ENCODE measurements at places on chromosomes 5 and 9.

GRCh38 chr5:97089149-97089801 lies 53.1 kb downstream of the LIX1 start:
- DNase-seq = no peak

DNA sequence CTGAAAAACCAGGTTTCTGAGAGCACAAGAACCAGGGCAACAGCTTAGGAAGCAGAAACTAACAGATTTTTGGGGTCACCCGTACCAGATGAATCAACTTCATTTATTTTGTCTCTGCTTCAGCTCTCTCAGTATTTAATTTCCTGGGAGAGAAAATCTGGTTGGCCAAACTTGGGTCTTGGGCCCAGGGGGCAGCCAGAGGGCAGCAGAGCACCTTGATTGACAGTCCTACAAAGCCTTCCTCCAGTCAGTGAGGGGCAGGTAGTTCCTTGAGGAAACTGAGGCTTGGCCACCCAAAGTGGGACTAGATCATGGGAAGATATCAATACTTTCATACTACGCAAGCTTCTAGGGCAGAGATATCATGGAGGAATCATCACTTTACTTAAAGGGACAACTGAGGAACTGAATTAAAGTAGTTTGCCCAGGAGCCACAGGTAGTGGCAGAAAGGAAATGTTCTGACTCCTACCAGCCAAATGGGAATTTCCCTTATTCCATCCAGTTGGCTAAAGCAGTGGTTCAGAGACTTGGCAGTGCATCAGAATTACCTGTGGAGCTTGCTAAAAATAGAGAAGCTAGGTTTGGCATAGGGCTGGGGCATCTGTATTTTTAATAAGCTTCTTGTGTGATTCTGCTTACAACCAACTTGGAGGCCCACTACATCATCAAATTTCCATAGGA lies 21.5 kb upstream of the ARHGAP26 start:
- peak; percentile 25 for DNase-seq

DNA sequence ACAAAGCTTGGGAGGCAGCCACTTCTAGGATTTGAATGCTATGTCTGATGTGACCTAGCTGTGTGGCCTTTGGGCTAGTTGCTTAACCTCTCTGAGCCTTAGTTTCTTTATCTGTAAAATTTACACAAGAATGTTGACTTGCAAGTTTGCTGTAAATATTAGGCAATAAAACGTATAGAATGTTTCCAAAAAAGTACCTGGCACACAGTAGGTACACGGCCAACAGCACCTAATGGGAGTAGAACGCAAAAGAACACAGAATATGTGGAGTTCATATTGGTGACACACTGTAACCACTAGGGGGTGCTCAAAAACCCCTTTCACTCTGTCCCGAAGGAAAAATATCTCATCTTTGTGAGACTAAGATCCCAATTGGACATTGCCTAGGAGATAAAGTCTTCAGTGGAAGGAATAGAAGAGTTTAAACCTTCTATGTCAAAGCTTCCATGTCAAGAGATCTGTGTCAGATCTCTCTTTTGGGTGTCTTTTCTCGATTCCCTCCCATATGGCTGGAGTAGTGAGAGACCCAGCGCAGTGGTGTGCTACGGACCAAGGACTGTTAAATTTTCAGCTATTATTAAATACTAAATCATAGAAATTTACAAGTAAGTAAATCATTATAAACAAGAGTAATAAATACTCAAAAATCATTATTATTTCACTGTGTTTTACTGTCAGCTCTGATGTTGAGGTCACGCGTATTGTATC lies 145.4 kb upstream of the RAD23B start:
- DNase-seq = no peak

DNA sequence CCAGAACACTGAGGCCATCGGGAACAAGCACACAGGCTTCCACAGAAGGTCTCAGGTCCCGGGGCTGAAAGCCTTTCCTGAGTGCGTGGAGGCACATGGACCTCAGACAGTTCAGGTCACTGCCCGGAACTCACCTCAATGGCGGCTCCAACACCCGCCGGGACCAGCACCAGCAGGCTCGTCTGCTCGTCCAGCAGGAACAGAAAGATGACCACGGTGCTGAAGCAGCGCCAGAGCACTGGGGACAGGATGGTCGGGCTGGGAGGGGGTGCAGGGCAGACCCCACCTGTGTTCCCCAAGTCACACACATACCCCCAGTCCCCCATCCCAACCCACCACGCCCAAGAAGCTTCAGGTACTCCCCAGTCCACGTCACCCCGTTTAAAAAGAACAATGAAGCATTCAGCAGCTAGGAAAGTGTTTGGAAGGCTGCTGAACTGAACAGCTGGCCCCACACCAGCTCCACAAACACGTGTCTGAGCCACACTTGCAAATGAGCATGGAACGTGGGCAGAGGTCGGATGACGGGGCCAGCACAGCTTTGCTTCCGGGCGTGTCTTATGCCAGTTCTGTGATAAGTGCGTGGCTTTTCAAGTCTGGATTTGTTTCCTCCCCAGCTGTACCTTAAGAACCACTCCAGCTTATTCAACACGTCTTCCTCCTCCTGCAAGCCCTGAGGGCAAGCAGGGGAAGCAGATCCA lies 14.6 kb downstream of the CLPTM1L start:
- no peak for DNase-seq

- no peak for DNase-seq
These were observed 559.2 kb downstream of the TUSC1 start for GRCh38 chr9:25119041-25119440.

GRCh38 chr5:123454259-123454911 lies 31.2 kb upstream of the CEP120 start:
- no peak for DNase-seq

All from stimulated activated CD8-positive, alpha-beta memory T cell treated with anti-CD3 and anti-CD28 coated beads, Interleukin-12 subunit alpha, Interleukin-12 subunit beta, amount 100 ng/mL, for 4 hours (primary cell).